ENCODE measurements at places on chromosomes 11 and 22. TPM values are rescaled to one million over a fixed set of nuclear protein-coding genes. Genes with fewer than 3 reads are reported as not detected.

DNA sequence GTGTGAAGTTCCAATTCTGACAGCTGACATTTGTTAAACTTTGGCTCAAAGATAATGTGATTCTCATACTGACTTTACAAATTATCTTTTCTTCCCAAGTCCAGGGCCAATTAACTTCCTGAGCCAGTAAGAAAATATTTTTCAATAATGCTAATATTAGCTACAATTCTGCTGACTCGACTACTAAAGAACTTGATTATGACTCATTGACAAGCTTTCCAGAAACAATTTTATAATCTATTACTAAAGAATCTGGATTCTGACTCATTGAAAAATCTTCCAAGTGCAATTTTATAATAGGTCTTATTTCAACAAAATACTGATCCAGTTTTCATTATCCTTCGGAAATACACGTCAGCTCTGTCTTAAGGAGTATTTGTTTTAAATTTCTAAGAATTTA lies 12.9 kb upstream of the XKR3 start:
- no peak for DNase-seq

DNA sequence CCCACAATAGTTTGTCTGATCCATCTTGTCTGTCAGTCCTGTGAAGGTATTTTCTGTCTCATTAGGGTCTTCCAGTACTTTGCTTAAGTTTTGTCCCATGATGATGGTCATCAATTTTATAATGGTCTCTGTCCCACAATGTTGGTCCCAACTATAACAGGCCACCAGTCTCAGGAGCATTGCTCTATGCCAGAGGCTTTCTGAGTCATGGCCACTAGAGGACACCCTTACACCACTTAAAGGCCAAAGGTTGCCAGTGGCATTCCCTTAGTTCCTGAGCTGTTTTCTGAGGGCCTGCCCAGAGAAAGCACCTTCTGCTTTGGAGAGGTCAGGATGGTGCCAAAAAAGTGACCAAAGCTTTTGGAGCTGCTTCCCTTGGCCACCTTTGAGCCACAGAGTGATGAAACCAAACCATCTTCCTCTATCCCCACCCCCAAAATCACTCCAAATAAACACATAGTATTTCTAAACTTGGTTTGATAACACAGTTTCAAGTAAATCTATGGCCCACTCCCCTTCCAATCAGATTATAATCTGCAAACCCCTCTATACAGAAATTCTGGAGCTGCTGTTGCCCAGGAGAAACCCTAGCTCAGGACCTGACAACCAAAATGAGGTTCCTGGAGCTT lies 19.3 kb downstream of the EIF3F start:
- peak; percentile 87 for DNase-seq

DNA sequence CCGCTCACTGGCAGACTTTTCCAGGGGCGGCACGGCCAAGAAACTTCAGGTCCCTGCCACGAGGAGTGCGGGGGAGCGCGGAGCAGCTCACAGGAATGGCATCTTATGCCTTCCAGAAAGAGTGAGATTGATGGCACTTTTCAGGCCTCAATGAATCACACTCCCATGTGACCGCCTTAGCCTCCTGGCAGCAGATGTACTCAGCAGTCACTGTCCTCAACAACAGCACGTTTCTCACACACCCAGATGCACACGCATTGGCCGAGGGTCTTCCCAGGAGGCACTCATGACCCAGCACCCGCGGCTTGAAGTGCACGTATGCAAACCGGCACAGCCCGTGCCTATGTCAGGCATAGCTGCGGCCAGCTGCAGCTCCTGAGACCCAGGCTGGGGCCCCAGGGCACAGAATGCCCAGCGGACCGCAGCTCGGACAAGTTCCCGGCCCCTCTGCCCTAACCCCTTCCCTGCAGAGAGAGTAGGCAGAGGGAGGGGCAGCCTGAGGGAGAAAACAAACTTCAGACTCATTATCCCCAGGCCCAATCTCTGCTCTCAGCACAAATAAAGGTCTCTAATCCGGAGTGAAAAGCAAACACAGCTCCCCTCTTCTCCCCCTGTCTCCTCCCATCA lies 48.3 kb downstream of the RPUSD4 start:
- DNase-seq = peak; percentile 22

DNA sequence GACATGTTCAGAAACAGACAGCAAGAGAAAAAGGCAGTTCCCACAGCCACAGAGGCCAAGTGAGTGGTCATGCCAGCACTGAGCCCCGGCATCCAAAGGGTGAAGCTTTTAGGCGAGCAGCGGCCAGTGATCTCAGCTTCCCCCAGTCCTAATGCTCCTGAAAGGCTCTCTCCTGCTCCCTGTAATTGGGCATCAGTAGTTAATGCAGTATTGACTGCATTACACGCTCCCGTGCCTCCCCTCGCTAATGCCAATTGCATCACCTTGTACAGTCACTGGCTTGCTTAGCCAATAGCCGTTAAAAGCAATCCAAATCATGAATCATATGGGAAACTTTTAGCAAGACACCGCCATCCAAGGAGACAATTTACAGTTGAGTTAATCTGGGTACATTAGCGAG lies 4.9 kb downstream of the LMO1 start:
- DNase-seq = peak; percentile 41

DNA sequence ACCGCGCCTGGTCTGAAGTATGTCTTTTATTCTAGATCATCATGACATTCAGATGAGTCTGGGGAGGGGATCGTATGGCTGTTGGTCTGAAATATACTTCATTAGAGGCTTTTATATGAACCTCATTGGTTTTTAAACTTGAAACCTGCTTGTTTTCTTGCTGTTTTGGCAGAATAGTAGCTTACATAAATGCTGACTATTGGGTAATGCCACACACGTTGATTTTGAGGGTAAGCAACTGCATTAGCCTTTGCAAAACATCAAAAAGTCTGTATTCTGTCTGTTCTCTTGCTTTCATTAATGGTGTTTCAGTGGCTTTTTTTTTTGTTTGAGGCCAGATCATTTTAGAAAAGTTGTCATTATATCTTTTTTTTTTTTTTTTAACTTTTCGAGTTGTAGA lies 14.2 kb downstream of the PPME1 start:
- DNase-seq = no peak

GRCh38 chr11:60810569-60810968 lies 25.4 kb downstream of the MS4A10 start:
- DNase-seq = no peak

- no peak for DNase-seq
These were observed 1418.2 kb downstream of the TBC1D22A start for GRCh38 chr22:48180631-48181030.

DNA sequence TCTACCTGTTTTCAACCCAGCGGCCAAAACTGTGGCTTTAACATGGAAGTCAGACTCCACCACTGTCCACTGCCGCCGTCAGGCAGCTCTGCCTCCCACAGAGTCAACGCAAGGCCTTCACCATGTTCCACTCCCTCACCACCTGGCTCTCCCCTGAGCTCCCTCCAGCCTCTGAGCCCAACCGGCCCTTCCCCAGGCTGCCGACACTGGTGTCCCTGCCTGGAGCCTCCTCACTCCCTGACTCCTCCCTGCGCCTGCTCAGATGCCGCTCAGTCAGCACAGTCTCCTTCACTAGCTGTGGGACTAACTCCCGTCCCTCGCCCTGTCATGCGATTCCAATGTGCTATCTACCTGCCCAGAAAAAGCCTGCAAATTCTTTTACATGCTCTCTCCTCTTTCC lies 16.3 kb downstream of the SULT4A1 start:
- no peak for DNase-seq

The NRXN2 gene
- polyA plus RNA-seq = 117 TPM

The EXPH5 gene
- polyA plus RNA-seq = 0.49 TPM

The GRK3 gene
- 2.5 TPM for polyA plus RNA-seq

The CRYBB1 gene
- 7.1 TPM for polyA plus RNA-seq
